ENCODE measurements at places on chromosomes 6 and 20. TPM values are rescaled to one million over a fixed set of nuclear protein-coding genes. Genes with fewer than 3 reads are reported as not detected.

Gene LY6G6C
- total RNA-seq: not detected

DNA sequence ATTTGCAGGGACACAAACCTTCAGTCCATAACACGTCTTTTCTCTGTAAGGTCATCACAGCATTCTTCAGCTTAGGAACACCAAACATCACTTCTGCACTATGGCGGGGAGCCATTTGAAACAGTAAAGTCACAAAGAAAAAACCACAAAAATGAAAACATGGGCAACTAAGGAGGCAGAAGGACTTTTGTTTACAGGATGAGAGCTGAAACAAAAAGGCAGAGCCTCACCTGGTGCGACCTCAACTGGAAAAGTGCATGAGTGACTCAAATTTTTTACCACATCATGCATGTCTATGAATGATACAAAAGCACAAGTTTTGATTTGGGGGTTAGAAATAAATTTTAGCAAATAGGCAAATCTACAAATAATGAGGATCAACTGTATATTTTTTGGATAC, 68.2 kb upstream of the TNFAIP3 start:
- DNase-seq: no peak

DNA sequence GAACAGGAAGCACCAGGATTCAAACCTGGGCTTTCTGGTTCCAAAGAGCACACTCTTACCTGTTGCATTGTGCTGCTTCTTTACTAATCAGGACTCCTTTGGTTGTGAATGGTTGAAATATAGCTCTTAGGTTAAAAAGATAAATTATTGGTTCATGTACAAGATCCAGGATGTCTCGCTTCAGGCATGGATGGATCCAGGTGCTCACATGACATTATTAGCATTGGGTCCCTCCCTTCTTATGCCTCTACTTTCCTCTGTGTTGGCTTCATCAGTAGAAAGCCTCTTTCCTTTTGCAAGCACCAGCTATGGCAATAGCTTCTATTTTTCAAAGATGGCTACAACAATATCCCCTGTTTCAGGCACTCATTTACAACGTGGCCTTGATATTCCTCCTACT, 217.7 kb upstream of the SULF2 start:
- DNase-seq: no peak

GRCh38 chr6:8027965-8028651, 36.1 kb downstream of the BLOC1S5 start:
- no peak for DNase-seq

- DNase-seq: no peak
These were observed 29.0 kb downstream of the RNASET2 start for GRCh38 chr6:166927240-166927934.

Gene HDGFL1
- not detected for total RNA-seq

Gene CD40
- total RNA-seq: 10.9 TPM

- no peak for DNase-seq
These were observed 223.5 kb upstream of the ID4 start for GRCh38 chr6:19613678-19614077.
